ENCODE measurements at places on chromosomes 12 and 14.

GRCh38 chr12:42237853-42238239 is 202 bp downstream of the YAF2 start:
- DNase-seq, result no peak

DNA sequence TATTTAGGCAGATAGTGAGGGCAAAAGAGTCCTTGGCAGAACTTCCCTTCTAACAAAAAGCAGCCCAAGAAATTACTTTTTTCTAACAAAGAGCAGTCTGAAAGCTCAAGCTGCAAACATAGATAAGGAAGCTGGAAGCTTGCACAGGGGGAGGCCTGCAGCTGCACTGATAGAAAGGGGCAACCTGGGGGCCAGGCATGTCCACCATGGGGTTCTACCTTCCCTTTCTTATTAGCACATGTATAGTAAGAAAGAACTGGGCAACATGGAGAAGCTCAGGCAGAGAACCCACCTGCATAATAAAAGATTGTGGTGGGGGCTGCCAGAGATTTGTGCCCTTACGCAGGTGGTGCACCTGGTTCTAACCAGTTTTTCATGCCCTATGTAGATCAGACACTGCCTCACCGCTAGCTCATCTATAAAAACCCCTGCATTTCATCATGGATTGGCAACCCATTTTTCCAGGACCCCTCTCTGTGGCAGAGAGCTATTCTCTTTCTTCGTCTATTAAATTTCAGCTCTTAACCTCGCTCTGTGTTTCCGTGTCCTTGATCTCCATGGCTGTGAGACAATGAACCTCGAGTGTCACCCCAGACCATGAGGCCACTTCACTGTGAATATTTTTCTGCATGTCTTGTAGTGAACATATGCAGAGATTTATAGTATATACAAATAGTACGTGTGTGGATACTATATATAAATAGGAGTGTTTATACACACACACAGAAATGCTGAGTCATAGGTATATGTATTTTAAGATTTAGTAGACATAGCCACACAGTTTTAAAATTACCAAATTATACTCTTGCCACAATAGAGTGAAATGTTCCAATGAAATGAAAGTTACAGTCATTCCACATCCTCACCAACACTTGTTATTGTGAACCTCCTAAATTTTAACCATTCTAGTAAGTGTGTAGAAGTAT is 53.0 kb downstream of the PEX5 start:
- no peak for DNase-seq

GRCh38 chr14:63843796-63844195 is 9.0 kb upstream of the SYNE2 start:
- no peak for DNase-seq

DNA sequence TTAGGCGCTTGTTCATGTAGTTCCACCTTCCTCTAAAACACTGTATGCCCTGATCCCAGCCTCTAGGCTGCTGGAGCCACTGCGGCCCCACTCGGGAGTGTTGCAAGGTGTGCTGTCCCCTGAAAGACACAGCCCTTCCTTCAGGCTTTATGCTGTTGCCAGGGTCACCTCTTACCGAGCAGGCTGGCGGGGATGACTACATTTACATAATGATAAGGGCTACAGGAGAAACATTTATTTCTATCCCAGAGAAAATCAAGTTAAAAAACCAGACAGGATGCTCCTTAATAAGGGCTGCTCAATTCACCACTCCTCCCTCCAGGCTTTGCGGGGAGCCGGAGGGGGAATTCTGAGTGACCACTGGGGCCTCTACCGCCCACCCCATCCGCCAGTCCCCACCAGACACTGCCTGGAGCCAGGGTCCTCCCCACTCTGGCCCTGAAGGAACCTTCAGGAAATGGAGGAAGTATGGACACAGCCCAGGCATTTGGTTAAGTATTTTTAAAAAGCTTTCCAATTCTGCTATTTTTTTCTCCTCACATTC is 200.6 kb downstream of the TTC7B start:
- DNase-seq, result no peak

DNA sequence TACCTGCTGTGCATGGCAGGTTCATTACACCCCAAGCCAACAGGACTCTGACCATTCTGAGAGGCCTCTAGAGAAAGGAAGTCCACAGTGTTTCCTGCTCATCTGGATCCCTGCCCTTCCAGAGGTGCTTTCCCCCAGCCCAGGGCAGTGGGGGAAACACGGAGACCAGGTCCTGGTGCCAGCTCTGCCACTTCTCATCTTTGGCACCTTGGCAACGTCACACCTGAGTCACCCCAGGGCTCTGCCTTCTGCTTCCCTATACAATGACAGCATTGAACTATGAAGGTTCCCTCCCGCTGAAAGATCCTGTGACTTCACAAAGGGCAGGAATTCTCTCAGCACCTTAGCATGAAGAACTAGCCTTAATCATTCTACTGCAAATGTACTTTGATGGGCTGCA is 74.9 kb downstream of the ANO2 start:
- no peak for DNase-seq

- DNase-seq, result no peak
Observed at GRCh38 chr12:121571920-121572319, 8.9 kb downstream of the KDM2B start.

- no peak for DNase-seq
Observed at GRCh38 chr14:90382491-90383125, 14.2 kb upstream of the CALM1 start.

DNA sequence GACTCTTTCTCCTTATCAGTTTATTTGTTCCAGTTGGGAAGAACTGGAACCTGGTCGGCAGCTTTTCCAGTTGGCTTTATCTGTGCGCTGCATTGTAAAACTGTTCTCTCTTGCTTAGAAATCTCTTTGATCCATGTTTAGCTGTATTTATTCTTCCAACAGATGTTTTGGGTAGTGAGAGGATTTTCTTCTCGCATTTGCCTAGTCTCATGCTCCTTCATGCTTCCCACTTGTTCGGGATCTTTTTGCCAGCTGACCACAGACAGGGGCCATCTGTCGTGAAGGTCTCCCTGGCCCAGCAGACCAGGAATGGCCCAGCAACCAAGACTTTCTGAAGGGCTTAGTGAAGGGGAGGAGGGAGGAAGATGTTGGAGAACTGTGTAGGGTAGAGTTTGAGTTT is 21.6 kb downstream of the NTF3 start:
- peak; percentile 41 for DNase-seq

DNA sequence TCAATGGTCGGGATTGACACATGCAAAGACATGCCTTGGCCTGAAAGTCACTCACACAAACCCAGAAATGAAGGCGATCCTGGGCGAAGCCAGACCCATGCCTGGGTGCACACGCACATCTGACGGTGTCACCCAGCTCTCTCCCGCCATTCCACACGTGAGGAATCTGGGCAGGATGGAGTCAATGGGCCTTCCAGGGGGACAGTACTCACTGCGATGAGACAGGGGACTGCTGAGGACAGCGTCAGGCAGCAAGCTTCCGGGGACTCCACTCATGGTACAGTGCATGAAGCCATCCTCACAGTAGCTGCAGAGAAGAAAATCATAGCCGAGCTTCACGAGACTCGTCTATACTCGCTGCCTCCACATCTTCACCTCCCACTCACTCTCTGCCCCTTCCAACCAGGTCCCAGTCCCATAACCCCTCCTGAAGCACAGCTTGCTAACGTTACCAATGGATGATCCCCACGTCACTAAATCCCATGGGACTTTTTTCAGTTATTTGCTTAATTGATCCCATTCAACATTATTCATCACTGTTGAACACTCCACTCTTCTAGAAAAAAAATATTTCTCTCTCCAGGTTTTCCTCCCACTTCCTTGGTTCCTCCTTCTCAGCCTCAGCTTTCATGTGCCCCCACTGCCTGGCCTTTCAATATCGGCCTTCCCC is 77.8 kb downstream of the VWF start:
- DNase-seq, result no peak

GRCh38 chr14:33359288-33359881 is 420.7 kb downstream of the NPAS3 start:
- no peak for DNase-seq

GRCh38 chr12:32595251-32595650 is 83.8 kb upstream of the DNM1L start:
- DNase-seq, result no peak

DNA sequence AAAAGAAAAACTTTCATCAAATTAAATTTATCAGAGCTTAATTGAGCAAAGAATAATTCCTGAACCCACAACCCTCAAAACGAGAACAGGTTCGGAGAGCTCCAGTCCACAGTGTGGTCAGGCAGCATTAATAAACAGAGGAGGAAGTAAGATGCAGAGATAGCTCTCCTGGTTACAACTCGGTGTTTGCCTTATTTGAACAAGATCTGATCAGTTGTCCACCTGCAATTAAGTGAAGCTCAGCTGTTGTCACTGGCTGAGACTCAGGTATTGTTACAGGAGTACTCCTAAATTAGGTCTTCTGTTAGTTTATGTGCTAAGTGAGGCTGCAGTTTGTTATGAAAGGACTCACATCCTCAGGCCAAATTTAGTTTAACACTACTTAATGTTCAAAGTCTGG is 451.4 kb upstream of the PDE3A start:
- DNase-seq, result no peak

GRCh38 chr12:11998944-11999315 is 71.8 kb upstream of the BCL2L14 start:
- DNase-seq, result no peak

DNA sequence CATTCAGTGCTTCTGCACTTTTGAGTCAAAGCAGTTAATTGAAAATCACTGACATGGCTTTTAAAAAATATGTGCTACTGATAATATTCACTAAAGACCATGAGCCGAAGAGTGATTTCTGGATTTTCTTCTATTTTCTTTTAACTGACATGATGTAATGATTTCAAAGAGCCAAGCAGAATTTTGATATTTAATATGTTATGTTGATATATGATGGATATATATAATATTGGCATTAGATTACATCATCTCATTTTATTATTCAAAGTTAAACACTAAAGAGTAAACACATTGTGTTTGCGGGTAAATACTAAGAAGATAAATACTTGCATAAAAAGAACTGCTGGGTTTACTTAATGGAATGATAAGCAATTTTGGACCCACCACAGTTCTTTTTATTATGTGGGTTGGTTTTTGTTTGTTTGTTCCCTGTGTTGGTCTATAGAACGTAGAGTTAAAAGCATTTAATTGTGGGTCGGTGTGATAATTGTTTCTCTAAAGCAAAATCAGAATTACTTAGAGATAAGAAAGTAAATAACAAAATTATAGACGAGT is 692 bp downstream of the SPIC start:
- no peak for DNase-seq

DNA sequence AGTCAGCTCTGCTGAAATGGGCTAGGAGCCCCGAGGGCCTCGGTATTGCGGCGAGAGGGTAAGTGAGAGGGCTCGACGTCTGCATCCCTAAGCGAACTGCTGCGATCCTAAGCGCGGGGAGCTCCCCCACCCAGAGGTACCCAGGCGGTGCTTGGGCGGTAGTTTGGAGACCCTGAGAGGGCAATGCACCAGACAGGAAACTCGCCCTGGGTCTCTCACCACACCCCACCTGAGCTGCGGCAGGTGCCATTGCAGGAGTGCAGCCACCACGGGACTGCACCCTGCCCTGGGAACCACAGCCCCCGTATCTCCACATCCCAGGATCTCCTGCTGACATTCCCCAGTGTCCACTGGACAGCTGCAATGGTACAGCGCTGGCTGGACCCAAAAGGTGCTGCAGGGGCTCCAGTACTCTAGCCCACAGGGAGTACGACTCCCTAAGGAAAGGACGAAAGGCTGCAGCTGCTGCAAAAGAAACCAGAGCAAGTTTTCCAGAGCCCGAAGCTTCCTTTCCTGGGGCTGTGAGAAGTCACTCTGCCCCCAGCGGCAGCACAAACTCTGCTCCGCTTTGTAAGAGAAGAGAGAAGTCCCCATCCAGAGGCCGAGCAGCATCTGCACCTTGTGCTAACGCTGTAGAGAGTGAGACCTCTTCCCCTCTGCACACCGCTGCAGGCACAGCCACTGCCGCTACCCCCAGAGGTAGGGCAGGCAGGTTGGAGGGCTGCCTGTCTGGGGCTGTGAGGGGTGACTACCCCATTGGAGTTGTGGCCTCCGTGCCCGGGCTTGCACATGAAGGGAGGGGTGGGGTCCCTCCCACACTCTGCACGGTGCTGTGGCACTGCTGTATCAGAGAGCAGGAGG is 31.1 kb upstream of the MON2 start:
- DNase-seq, result no peak

DNA sequence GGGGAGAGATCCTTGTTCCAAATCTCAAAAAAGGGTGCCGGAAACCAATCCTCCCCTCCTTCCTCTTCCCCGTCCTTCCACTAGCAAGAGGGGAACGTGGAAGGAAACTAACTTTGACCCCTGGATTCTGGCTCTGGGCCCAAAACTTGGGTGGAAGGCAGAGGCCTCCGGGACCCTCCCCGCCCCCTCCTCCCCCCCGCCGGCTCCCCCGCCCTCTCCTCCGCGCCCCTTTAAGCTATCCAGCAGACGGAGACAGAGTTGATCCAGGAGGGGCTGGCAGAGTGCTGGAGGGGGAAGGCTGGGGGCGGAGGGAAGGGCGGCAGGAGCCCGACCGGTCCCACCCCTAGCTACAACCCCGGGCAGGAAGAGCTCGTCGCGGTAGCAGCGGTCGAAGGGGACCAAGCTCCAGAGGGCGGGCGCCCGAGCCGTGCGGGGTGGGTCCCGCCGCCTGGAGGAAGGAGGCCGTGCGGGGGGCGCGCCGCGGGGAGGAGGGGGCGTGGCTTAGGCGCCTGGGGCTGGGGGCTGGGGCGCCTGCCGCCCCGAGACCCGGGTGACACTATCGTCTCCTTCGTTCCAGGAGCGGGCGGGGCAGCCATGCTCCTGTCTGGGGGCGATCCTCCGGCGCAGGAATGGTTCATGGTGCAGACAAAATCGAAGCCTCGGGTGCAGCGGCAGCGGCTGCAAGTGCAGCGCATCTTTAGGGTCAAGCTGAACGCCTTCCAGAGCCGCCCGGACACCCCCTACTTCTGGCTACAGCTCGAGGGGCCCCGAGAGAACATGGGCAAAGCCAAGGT is at the start of gene NYNRIN:
TSS of gene NYNRIN (plus strand) at position 351 of the 794 bp plus-strand sequence. CDS start at position 595, 244 bp downstream.
- peak; percentile 53 for DNase-seq
